NCI-H1105 (cell line): ENCODE measurements at places on chromosomes 2 and 18.
A peak's percentile ranks its signal among the peaks of the same experiment; 100 is the strongest.

- no peak for DNase-seq
Measured at GRCh38 chr18:79948719-79949411, 2.6 kb downstream of the SLC66A2 start.

DNA sequence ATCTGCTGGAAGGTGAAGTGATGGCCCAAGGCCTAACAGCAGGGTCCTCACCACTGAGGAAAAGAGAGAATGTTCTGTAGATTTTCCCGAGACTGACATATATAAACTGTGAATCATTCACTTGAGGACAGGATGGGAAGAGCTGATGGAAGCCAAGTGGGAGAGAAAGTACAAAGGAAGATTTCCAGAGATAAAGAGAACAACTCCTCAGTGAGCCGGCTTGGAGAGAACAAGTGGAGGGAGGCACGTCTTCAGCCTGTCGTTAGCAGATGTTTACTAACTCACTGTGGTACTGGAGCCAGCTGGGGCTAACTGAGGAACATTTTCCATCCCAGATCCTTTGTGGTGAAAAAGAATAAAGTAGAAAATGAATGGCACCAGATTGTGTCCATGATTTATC, 552.9 kb upstream of the TNP1 start:
- DNase-seq, result no peak

DNA sequence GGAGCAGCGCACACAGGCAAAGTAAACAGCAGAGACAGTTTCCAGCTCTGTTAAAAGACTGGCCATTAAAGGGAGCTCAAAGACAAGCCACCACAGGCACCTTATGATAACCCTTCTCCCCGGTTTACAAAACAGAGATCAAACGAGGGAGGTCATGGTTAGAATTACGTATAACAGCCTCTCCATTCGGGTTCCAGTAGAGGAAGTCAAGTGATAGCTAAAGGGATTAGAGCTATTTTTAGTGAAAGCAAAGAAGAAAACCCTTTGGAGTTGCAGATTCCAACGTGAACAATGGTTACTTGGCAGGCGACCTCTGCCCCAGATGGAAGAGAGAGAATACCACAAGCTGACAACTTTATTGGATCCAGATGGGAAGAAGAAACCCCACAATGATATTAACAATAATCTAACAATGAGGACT, 31.2 kb upstream of the EDAR start:
- no peak for DNase-seq

- no peak for DNase-seq
Measured at GRCh38 chr2:24544456-24545115, 53.5 kb downstream of the NCOA1 start.

DNA sequence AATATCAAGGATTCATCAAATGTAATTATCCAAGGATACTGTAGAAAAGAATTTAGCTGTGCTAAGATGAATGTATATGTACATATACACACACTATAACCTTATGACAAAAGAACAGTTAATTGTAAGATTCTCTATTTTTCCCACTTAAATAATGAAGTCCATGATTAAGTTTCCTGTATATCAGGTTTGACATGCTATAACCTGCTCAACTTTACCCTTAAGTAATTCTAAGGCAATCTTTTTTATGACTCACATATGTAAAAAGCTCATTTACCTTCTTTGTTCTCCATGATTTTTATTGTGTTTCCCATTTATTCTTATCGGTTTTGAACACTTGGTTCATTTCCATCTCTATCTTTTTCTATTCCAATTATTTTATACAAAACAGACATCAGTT, 1213.1 kb upstream of the SLC39A10 start:
- DNase-seq, result no peak

GRCh38 chr18:23268641-23269040, 133.4 kb downstream of the CABLES1 start:
- no peak for DNase-seq

DNA sequence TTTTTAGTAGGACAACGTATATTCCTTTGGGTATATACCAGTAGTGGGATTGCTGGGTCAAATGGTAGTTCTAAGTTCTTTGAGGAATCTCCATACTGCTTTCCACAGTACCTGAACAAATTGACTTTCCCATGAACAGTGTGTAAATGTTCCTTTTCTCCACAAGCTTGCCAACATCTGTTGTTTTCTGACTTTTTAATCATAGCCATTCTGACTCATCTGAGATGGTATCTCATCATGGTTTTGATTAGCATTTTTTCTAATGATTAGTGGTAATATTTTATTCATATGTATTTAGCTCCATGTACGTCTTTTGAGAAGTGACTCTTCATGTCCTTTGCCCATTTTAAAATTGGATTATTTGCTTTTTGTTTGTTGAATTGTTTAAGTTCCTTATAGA, 58.4 kb upstream of the CERS6 start:
- no peak for DNase-seq

DNA sequence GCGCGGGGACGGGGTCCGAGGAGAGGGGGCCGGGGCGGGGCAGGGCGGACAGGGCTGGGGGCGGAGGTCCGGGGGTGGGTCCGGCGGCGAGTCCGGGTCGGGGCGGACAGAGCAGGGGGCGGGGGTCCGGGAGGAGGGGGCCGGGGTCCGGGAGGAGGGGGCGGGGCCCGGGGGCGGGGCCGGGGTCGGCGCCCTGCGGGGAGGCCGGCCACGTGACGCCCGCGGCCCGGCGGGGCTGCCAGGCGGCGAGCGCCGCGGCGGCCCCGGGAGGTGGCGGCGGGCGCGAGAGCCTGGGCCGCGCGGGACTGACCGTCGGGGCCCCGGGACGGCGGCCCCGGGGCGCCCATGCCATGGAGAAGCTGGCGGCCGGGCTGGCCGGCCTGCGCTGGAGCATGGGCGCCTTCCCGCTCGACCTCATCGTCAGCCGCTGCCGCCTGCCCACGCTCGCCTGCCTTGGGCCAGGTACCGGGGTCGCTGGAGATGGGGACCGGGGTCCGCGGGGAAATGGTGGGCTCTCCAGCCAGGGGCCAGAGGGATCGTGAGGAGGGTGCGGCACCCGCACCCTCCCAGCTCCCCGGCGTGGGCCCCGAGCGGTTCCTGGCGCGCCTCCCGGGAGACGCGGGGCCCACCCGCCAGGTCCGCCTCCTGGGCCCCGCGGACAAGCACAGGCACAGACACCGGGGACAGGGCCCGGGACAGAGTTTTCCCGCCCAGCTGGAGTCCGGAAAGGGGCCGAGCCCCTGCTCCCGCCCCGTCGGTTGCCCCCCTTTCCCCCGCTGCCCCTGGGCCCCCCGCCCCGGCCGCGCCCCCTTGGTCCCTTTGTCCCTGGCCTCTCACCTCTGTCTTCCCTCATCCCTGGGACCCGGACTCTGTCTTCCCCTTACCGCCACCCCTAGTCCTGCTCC, at the start of gene GAREM2:
GAREM2 (plus strand) TSS at position 218 of the 905 bp plus-strand sequence; CDS start at position 351, 133 bp downstream.
- DNase-seq, result peak; percentile 12

DNA sequence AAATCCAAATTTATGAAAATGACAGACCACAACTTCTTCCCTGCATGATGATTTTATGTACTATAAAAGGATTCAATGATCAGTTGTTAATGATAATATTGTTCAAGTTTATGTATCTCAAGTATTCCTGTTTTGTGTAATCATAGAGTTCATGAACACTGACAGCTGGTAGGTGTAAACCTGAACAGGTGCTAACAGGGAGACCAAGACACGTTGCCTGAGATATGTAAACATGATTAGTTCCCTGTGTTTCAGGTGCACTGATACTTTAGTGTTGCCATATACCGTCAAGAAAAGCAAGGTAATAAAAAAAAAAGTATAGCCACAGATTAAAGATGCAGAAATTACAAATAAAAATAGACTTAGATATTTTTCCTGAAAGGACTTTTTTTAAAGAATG, 131.8 kb downstream of the BAZ2B start:
- peak; percentile 55 for DNase-seq

GRCh38 chr18:30687501-30687900, 355.0 kb downstream of the DSC3 start:
- no peak for DNase-seq

GRCh38 chr2:180411661-180412060, 404.6 kb upstream of the CWC22 start:
- DNase-seq, result no peak

DNA sequence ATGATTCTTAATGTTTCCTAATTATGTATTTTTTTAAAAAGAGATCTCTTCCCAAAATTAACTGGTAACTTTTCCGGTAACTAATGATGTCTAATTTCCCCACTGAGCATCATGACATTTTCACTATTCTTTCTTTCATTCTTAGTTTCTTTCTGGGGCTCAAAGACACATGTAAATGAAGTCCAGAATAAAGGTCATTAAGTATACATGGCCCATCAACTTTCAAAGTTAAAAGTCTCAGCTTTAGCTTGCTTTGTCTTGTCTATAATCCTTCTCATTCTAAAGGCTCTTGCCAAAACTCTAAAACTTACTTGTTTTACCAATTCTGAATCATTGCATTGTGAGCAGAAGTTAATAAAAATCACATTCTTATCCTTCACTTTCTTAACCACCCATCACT, 53.6 kb downstream of the ASXL2 start:
- no peak for DNase-seq

GRCh38 chr18:61368001-61368400, 34.8 kb downstream of the CDH20 start:
- no peak for DNase-seq

DNA sequence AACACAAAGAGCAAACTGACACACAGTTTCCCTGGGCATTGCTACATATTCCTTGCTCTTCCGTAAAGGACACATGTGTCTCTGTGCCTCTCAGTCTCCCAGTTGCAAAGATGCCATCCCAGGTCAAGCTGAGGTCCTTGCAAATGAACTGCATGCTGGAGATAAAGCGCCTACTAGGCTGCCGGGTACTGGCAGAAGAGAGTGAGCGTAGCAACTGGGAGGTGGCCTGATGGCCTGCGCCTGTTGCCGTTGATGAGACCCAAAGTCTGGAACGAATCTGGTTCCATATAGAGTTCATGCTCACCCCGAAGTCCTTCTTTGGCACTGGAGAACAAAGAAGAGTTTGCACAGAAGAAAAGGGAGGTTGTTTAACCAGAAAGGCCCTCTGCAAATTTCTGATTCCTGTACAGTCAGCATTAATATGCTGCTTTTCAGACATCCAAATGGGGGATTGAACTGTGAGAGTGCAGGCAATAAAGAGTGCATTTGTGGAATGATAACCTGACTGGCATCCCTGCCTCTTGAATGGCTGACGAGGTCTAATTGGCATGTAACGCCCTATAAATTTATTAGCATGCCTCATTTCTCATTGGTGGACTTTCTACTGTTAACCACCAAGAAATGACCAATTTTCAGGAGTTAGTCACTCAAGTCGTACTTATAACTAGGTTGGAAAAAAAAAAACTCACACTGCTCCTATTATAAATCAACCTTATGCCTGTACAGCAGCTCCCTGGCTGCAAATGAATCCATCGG, 78.7 kb downstream of the GBX2 start:
- DNase-seq, result no peak

DNA sequence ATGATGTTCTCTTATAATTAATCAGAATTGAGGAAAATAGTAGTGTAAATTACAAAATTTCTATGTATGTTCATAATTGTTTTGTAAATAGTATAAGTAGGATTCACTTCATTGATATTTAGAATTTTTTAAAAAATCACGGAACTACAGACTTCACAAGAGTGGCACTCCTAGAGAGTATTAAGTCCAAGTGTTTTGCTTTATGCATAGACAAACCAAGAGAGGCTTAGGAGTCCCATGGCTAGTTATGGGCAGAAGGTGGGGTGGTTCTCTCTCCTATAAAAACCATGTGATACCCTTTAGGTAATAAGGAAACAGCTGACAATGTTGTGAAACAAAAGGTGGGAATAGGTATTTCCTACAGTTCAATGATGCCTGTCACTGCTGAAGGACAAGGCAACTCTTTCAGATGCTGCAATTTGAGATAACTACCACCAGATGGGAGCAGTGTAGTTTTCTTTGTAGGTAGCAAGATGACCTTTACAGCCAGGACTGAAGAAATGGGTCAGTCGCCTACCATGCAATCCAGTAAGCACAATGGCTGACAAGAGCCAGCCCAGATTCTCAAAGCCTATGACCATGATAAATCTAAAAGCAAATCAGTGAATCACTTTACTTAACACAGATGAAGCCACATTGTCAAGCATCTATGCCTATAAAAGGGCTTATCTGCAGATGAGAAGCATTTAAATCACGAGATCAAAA, 83.9 kb downstream of the AAK1 start:
- peak; percentile 6 for DNase-seq

- no peak for DNase-seq
Measured at GRCh38 chr2:229501051-229501794, 213.1 kb downstream of the DNER start.

DNA sequence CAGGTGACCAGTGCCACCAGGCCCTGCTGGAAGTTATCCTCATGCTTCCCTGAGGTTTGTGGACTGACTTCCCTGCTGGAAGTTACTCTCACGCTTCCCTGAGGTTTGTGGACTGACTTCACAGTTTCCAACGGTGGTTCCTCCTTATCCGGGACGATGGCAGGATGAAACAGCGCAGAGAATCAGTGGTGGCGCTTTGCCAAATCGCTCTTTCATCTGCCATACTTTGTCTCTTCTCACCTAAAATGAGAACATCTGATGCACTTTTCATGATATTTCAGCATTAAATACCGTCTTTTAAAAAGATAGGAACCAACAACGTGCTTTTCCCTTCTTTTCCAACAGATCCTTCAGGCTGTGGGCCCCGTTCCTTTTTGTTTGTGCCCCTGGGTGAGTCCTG, 183.3 kb downstream of the LDLRAD4 start:
- DNase-seq, result no peak

GRCh38 chr2:12672711-12673315, 43.9 kb upstream of the TRIB2 start:
- no peak for DNase-seq

GRCh38 chr2:9107168-9108025, 99.2 kb upstream of the ASAP2 start:
- no peak for DNase-seq

DNA sequence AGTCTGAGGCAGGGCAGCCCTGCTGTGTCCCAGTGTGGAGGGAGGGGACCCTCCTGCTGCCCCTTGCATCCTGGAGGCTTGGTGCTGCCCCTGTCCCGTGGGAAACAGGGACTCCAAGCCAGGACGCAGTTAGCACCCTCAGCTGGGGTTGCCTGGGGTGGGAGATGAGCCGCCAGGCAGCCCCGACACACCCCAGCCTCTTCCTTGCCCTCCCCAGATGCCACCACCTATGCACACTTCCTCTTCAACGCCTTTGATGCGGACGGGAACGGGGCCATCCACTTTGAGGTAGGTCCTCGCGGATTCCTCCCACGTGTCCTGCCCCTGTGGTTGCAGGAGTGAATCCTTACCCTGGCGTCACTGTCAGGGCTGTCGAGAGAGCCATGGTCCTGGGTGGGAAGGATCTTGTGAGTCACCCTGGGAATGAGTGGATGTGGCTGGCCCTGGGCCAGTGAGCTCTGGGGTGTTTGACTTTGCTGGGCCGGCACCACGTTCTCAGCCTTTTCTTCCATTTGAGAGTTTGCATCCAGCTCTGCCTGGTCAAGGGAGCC, 27.5 kb upstream of the FAHD2A start:
- DNase-seq, result no peak

DNA sequence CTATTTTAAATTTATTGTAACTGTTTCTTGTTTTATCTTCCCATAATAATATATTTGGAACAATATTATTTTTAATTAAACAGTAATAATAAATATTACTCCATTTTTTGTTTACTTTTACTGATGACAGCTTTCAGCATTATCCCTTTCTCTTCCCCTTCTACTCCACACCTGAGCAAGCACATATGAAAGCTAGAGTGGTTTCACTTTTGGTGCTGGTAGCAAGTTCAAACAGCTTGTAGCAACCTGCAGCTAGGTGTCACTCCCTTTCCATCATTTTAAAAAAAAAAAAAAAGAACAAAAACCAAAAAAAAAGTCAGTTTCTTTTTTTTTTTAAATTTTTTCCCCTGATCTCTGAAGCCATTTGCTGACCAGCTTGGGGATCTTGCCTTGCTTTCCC, 801.8 kb downstream of the CCDC85A start:
- no peak for DNase-seq

GRCh38 chr2:209512971-209513370, 89.1 kb downstream of the MAP2 start:
- no peak for DNase-seq
